ENCODE measurements at places on chromosomes 12 and 14.

GRCh38 chr14:57960946-57961785, 95.3 kb upstream of the SLC35F4 start:
- no peak for DNase-seq

- DNase-seq, result no peak
Observed at GRCh38 chr12:3341594-3341993, 149.4 kb upstream of the PRMT8 start.

GRCh38 chr12:51351913-51352532, 5.5 kb upstream of the CELA1 start:
- peak; percentile 55 for DNase-seq

- DNase-seq, result peak; percentile 83
Observed at GRCh38 chr12:121038861-121039668, at the start of gene OASL. Gene OASL, minus strand, starts transcription at chr12:121039246. Its CDS starts 275 bp downstream, at chr12:121038971.

- no peak for DNase-seq
Observed at GRCh38 chr14:54168489-54168888, 211.9 kb upstream of the BMP4 start.

- no peak for DNase-seq
Observed at GRCh38 chr14:97458661-97459579, 661.7 kb downstream of the VRK1 start.

DNA sequence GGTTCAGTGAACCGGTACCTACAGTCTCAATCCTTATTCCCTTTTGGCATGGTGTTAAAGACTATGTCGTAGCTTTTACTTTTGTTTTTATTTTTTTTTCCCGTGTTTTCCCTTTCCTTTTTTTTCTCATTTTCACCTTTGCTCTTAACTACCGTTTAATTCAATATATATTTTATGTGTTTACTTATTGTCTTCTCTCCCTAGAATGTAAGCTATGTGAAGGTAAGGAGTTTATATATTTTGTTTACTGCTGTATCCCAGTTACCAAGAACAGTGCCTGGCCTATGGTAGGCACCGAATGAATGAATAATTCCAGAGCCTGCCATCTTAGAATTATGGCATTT, 261 bp upstream of the MLH3 start:
- no peak for DNase-seq

- peak; percentile 19 for DNase-seq
Observed at GRCh38 chr12:76777765-76778216, 13.9 kb downstream of the ZDHHC17 start.

DNA sequence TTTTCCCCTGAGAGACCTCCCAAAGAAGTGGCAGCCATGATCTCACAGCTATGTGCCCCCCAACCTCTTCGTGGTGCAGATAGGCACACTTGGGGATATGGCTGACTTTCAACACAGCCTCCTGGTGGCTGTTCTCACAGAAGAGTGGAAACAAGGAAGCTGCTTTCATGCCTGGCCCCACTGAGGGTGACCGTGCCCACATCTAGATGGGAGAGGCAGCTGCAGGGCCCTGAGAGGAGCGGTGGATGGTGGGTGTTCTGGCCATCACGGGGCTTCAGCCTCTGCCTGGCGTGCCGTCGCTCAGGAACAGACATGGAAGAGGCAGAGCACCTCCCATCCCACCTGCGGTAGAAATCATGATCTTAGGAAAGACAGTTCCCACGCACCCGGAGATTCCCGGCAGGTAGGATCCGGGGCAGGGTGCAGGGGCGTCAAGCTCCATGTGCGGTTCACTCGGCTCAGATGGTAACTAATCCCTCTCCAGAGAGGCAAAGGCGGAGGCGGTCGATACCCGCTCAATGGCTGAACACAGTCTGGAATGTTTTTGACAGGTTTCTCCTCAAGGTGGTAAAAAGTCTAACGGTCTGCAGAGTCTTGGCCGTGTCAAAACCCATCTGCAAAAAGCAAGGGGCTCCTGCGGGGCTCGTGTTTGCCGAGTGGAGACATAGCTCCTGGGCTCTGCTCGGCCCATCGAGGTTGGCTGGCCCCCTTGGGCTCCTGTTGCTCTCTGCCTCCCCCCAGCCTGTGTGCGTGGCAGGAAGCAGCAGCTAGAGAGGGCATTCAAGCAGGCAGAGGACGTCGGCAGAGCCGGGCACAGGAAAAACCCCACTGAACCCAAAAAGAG, 225.2 kb upstream of the RTL1 start:
- DNase-seq, result no peak

DNA sequence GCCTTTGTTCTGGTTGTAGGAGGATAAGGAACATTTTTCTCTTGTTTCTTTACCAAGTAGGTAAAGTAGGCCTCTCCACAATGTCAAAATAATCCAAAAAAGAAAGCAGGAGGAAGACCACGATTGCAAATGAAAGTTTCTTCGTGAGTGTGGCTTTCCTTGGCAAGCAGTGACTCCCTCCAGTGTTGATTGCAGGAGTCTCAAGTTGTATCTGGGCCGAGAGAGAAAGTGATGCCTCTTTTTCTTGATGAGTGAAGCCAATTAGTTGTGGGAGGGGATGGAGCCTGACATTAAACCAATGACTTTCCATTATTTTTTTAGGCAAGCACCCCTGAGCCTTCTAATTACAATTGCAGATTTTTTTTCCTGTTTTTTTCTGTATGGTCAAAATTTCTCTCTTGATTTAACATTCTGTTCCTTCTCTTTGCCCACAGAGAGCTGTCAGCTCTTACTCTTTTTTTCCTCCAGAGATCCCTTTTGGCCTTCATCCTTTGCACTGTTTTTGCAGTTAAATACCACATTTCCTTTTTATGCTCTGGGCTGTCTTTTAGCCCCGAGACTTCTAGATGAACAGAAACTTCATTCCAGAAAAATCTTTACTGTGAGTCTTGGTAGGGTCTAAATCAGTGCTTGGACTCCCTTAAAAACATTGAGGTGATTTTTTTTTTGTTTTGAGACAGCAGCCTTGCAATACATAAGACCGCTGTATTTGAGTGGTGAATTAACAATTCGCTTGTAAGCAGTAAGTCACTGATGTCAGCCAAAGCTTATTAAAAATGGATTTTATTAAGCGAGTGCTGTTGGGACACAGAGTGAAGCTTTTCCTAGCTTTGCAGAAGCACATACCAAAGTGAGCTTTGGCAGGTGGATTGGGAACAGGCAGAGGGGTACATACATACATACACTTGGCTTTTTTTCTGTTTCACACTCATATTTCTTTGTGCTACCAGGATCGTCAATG, 15.8 kb downstream of the FBXW8 start:
- DNase-seq, result no peak

DNA sequence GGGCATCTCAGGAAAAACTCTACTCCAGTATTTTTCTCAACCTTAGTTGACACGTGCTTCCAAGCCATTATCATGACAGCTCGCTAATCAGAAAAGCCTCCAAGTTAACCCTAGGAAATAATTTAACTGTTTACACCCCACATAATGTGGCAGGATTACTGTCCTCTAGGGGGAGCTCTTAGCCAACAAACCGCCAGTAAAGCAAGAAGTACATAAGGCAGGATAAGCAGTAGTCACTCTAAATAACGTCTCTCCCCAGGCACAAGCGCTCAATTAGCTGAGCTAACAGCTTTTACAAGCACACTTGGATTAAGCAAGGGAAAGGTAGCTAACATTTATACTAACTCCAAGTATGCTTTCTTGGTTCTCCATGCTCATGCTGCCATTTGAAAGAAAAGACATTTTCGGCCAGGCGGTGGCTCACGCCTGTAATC, 22.8 kb downstream of the APOBEC1 start:
- DNase-seq, result peak; percentile 44

DNA sequence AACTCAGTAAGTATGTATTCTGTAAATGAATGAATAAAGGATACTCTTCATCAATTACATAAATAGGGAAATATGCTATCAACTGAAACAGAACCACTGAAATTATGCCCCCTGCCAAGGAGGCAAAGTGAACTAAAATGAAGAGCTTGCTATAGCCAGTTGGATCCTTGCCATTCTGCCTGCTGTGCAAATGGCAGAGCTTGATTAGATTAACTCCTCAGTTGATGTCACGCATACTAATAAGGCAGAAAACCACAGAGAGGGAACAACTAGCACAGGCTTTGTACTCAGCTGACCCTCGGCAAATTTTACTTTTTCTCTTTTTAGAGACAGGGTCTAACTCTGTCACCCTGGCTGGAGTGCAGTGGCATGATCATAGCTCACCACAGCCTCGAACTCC, 36.7 kb upstream of the FERMT2 start:
- no peak for DNase-seq

GRCh38 chr14:80216818-80217217, 5.5 kb upstream of the DIO2 start:
- DNase-seq, result no peak

DNA sequence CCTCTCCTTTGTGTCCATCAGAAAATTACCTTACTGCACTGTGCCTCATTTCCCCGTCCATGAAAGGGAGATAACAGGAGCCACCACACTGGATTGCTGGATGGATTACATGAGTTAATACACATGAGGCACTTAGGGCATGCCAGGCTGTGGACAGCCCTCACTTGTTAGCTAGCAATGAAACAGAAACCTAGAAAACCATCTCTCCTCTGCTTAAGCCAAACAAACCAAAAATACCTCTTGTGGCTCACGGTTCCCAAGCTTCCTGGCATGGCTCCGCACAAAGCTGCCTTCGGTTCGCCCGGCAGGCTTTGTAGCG, 660 bp upstream of the HCFC2 start:
- peak; percentile 8 for DNase-seq

- no peak for DNase-seq
Observed at GRCh38 chr14:76837524-76837923, 11.3 kb downstream of the LRRC74A start.

DNA sequence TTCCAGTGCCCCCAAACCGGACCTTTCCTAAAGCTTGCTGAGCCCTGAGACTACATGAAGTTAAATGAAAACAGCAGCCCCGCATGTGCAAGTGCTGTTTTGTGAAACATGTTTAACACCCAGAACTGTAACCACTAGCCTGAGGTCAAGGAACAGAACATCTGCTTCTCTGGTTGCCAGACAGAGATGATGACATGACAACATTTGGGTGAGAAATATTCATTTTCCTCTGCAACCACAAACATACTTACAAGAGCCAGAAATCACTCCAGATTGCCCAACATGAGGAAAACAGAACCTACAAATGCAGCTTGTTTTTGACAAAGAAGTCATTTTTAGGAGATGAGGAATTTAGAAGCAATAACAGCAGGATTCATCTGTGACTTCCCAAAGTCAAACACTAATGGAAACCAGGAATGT, 110.4 kb downstream of the BCAT1 start:
- peak; percentile 94 for DNase-seq

DNA sequence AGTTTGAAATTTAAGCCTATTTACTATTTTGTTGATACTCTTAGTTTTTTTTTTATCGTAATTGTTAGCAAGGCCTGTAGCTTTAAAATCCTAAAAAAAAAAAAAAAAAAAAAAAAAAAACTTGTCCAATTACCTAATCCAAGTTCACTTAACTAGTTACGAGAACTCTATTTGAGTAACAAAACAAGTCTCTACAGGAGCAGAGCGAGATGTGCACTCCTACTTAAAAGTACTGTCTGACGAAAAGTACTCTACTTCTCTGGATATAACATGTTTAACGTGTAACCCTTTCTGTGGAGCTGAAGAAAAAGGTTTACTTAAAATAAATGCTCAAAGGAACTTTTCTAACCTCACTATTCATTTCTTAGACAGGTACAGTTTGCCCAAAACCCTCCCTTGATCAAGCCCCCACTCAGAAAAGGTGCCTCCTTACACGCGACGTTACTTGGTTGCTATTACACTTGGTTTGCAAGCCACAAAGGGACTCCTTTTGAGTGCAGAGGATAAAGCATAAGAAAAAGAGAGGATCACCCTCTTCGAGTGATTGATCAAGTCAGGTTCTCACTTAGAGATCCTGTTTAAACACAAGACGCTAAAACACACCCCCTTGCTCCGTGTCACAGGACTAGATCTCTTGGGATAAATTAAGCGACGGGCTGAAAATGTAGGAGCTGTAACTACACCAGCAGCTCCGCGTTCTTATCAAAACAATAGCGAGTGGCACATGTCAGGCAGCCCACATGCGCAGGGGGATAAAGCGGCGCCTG, 2.2 kb downstream of the BAZ1A start:
- peak; percentile 29 for DNase-seq

- DNase-seq, result no peak
Observed at GRCh38 chr12:111409403-111409779, 3.7 kb downstream of the SH2B3 start.

GRCh38 chr14:46432516-46432915, 219.1 kb downstream of the RPL10L start:
- no peak for DNase-seq

GRCh38 chr12:94587266-94588241, 62.8 kb downstream of the TMCC3 start:
- no peak for DNase-seq

- DNase-seq, result peak; percentile 92
Observed at GRCh38 chr12:6426882-6427671, 17.7 kb upstream of the CD27 start.

GRCh38 chr12:39372204-39372925, 70.6 kb downstream of the KIF21A start:
- DNase-seq, result no peak

- DNase-seq, result no peak
Observed at GRCh38 chr12:15608941-15609340, 180.2 kb downstream of the EPS8 start.

GRCh38 chr12:46659032-46659650, 166.7 kb downstream of the SLC38A4 start:
- DNase-seq, result no peak

DNA sequence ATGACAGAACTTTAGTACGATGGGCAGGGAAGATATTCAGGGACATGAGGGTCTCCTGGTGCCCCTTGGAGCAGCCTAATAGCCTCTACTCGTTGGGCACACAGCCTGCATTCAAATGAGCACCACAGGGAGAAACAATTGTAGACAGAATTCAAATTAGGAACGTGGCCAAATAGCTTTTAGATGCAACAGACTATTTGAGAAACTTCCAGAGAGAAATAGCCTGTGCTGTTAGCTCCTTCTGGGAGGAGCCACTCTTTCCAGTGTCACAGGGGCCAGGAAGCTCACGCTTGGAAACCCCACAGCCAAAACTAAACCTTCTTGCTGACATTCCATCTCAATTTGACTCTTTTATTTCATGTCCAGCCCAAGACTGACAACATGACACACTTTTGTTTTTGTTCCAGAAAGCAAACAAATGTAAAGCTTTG, 114.5 kb downstream of the RPAP3 start:
- no peak for DNase-seq

- DNase-seq, result peak; percentile 21
Observed at GRCh38 chr14:38261620-38262019, 5.7 kb upstream of the CLEC14A start.

DNA sequence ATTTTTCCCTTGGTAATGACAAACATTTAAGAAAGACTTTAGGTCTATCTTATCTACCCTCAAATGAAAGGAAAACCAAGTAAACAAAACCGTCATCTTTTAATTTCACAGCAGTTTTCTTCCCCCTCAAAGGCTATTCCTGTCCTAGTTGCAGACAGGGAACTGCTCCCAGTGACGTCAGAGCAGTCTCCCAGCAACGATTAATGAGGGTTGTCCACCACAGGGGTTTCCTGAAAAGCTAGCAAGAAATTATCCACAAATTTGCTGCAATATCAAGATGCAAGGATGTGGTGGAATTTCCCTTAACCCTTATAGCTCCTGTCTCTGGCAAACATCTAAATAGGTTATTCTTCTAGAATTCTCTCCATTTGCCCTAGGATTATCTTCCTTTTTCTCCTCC, 89.1 kb upstream of the STAC3 start:
- DNase-seq, result peak; percentile 86
